ENCODE measurements at places on chromosomes 5 and 9.

GRCh38 chr5:171840711-171841522 lies 55.3 kb downstream of the SMIM23 start:
- no peak for DNase-seq

- DNase-seq = no peak
These were observed 3.3 kb downstream of the ASTN2 start for GRCh38 chr9:117411547-117411946.

- DNase-seq = no peak
These were observed 77.3 kb downstream of the UBE2QL1 start for GRCh38 chr5:6525910-6526309.

DNA sequence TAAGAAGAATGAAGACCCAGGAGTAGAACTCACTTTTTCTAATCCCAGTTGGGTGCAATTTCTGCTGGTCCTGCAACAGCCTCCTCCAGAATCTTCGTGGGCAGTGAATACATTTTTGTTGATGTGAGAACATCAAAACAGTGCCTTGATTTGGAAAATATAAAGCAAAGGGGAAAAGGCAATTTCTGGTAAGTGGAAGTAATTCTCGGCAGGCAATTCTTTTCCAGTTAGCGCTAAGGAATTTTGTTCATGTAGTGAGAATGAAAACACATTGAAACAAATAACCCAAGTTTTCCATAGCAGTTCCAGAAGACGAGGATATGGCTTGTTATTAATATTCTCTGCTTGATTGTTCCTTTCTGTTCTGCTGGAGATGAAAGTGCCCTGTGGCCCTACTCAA lies 178.7 kb downstream of the SPATA31D1 start:
- DNase-seq = no peak

DNA sequence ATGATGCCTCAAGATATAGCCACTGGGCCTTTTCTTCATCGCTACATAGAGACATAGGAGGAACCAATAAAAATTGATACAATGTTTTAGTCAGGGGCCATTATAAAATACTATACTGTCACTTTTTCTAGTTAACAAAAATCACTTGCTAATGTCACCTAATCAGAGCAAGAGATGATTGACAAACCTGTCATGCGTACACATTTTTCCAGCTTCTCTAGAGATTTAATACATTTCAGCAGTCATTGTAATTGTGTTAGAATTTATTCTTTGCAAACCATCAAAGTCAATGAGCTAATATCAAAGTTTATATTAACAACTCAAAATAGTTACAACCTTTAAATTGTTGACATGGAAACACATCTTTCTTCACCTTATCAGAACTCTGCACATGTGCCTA lies 513.6 kb upstream of the SEMA6A start:
- no peak for DNase-seq

DNA sequence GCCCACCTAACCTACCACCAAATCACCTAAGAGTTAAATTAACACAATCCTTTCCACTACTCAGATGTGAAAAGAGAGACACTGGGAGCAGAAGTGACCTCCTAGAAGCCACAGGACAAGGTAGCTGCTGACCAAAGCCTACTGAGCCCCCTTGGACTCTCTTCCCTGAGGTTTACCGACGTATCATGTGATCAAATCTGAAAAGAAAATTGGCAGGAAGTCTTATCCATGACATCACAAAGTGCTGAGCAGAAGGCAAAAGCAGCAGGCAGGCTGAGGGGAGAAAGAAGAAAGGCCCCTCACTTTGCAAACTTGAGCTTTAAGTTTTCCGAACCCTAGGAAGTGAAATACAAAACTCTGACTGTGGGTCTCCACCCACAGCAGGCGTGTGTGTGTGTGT lies 11.1 kb downstream of the PRELID2 start:
- DNase-seq = no peak

DNA sequence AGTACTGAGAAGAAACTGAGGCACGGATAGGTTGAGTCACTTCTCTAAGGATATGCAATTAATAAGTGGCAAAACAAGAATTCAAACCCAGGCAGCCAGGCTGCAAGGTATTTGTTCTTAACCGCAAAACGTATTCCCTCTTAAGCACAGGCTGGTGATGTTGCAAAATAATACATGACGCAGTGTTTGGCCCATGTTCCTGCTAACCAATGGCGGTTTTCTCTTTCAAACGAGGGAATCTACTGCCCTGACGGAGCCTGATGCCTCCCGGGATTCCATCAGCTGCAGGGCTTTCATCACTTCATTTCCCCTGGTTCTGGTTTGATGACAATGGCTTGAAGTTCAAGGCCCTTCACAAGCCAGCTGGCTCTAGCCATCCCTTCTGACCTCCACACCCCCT lies 154.8 kb downstream of the SLIT3 start:
- DNase-seq = no peak

- DNase-seq = no peak
These were observed 489 bp downstream of the CHMP5 start for GRCh38 chr9:33265211-33265865.
